SK-N-DZ (cell line): ENCODE measurements at places on chromosomes 1 and 21.
A peak's percentile ranks its signal among the peaks of the same experiment; 100 is the strongest.

DNA sequence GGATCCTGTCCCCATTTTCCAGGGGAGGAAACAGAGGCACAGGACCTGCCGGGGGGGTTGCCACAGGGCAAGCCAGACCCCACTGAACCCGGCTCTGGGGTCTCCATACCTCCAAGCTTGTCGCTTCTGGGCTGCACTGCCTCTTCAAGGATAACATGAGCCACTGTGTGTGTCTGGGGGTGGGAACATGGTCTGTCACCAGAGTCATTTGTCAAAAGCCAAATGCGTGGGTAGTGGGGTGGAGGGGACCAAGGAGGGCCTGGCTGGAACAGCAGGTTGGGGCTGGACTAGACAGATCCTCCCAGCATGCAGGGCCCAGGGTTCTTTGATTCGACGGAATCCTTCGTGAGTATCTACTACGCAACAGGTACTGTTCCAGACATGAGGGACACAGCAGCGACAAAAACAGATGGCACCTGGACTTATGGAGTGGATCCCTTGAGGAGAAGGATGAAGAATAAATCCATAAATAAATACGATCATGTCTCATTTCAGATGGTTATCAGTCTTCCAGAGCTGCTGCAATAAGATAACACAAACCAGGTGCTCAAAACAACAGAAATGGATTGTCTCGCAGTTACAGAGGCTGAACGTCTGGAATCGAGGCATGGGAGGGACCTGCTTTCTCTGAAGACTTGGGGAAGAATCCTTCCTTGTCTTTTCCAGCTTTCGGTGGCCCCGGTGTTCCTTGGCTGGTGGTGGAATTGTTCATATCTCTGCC is 28.7 kb downstream of the C1QB start:
- peak; percentile 94 for DNase-seq

DNA sequence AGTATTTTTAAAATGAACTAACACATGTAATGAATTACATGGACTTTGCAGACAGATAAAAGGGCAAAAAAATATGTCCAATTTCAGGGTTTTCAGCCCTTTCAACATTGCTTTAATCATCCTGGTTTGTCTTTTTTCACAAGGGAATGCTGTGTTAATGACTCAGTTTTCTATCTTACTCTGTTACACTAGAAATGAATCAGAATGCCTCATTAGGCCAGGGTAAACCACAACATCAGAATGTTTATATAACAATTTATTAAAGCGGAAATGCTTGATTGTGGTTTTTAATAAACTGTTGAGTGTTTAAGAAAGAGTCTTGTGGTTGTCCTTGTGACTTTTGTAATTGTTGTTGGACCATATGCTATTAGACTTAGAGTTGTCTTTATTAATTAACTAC is 13.5 kb downstream of the GORAB start:
- no peak for DNase-seq

GRCh38 chr1:4591926-4592325 is 62.5 kb upstream of the AJAP1 start:
- no peak for DNase-seq

DNA sequence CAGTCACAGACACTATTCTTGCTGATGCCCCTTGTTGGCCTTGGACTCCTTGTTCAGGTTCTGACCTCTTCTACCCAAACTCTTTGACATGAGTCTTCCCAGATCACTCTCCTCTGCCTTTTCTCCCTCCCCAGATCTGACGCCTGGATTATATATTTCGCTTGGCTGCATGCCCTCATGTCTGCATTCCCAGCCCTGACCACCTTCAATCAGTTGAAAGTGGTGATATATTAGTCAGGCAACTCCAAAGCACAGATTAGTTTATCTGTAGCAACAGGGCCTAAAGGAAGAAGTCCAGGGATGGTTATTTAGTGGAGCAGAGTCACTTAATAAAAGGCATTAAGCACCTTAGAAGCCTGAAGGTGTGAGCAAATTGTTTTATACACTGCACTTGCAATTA is 110.0 kb upstream of the GUCA2B start:
- no peak for DNase-seq

DNA sequence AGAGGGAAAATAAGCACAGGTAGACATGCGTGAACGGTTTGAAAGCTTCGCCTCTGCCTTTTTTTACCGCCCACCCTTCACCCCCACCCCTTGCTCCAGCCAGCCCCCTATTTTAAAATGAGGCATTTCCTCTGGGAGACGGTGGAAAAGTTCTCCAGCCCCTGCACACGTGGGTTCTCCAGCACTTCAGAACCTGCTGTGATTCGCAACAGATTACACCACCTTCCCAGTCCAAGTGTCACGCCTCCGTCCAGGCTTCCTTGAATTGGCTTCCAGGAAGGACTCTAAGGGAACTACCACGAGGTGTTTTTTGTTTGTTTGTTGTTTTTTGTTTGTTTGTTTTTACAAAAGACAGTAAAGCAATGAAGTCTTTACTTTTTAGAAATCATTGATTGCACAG is 2.6 kb downstream of the LRRC7 start:
- no peak for DNase-seq

DNA sequence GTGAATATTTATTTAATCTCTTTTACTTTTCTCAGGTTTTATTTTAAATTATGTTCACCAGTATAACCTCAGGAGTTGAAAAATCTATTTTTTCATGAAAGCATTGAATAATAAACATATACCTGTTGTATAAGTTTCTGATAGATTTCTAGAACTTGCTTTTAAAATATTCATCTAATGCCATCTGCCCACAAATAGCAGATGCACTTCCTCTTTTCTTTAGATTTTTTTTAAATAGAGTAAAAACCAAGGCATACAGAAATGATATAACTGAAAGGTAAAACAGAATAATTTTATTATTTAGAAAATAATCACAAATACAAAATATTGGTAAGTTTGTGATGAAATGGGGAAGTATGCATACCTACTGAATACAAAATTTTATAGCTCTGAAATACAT is 130.7 kb upstream of the PRMT6 start:
- no peak for DNase-seq

DNA sequence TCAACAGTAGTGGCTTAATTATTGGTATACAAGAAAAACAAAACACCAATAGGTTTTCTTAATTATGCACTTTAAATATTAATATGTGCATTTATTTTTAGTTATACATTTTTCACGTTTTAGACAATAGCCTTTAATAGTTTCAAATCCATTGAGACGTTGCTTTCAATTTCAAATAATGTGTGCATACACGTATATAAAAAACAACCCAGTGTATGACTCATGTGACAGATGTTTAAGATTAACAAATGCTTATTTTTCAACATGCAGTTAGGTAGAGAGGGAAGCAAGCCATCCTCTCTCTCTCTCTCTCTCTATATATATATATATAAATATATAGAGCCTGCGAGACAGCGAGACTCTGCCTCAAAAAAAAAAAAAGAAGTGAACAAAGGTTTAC is 24.3 kb downstream of the EYA3 start:
- no peak for DNase-seq

DNA sequence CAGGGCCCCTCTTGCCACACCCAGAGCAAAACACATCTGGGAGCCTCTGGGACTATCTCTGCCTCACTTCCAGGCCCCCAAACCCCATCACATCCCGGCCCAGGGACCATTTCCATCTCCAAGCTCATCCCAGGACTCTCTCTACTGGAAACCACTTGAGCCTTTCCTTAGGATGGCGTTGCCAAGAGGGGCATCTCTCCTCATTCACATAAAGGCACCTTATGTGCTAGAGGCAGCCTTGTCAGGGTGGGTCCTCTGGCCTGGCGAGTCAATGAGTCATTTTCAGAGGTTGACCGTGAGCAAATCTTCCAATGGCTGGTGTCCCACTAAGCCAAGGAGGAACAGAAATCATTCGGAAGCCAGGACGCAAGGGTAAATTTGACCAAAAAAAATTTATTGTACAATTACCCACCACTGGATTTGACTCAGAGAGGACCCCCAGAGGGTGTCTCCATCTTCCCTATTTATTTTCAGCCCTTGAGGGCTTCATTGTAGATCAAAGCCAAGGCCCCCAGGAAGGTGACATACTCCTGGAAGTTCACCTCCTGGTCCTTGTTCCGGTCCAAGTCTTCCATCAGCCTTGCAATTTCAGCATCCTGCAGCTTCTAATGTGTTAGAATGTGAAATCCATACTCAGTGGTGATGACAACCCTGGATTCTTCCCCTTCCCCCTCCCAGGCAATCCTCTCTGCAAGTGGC is 1.4 kb downstream of the S100A6 start:
- DNase-seq, result no peak

GRCh38 chr1:93620841-93621210 is 60.8 kb downstream of the BCAR3 start:
- DNase-seq, result no peak

DNA sequence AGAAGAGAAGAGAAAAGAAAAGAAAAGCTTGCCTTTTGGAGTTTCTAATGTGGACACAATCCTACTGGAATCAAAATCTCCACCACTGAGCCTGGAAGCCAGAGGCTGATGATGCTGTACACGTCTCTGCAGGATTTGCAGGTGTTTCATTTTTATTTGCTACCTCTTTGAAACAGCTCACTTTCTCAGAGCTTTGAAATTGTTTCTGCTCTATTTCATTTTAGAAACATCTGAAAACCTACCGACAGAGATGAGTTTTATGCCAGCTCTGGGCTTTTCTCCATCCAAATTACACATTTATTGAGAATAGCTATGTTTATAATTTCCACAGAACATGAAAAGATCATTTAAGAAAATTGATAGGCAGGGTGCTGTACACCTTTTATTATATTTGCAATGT is 46.2 kb downstream of the URB2 start:
- no peak for DNase-seq

GRCh38 chr1:180131510-180131909 is 23.2 kb upstream of the QSOX1 start:
- no peak for DNase-seq

DNA sequence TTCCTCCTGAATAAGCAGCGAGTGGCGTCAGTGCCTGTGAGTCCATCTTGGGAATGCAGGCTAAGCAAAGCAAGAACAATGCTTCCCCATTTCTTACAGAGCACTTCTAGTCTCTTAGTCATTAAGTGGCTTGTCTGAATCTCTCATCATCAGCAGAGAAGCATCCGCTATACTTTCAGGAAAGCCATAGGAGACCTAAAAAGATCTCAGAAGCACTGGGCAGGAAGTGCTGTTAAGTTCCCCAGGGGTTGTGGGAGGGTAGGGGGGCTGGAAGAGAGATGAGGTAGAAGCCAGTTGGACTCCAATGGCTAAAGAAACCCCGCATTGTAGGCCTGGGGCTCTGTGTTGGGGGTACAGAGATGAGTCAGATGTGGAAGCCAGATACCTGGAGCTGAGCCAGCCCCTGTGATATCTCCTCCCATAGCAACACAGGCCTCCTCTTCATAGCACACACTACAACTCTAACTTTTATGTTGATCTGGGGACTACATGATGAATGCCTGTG is 44.9 kb downstream of the SYT6 start:
- DNase-seq, result no peak

GRCh38 chr1:169708647-169709046 is 2.8 kb downstream of the SELL start:
- no peak for DNase-seq

GRCh38 chr1:40014253-40014706 is 26.2 kb upstream of the CAP1 start:
- DNase-seq, result no peak

- DNase-seq, result no peak
Observed at GRCh38 chr1:160021376-160022074, 10.3 kb downstream of the PIGM start.

- DNase-seq, result no peak
Observed at GRCh38 chr1:230077436-230078213, 10.6 kb downstream of the GALNT2 start.

- no peak for DNase-seq
Observed at GRCh38 chr1:66364578-66365391, 169.2 kb upstream of the SGIP1 start.

DNA sequence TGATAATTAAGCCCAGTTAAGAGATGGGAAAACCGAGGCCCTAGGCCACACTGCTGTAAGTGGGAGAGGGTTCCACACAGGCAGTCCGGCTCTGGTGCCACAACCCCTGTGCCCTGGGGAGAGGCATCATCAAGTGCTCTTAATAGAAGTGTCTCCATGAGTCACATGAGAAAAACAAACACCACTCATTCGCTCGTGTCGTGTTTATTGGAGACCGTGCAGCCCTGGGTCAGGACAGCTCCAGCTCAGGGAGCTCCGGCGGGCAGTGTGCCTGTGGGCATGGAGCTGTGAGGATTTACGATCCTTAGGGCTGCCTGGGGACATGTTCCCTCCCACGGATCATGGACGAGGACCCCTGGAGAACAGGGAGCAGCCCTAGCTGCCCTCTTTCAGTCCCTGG is 658.5 kb downstream of the AJAP1 start:
- DNase-seq, result no peak

DNA sequence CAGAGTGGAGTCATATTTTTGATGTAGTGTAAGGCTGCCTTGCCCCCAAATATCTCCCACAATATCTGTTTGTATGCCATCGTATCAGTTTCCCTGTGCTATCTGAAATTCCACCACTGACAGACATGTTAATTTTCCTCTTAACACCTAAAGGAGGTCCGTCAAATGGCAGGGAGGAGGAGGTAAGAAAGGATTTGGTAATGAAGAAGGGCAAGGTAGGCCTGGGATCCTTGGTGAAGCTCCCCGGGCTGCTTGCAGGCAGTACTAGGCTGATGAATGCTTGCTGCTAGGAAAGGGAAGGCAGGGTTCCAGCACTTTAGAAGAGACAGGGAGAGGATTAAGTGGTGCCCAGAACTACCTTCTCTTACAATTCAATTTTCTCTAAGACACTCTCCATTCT is 402.4 kb upstream of the ZP4 start:
- DNase-seq, result no peak

GRCh38 chr1:171683870-171684269 is 31.4 kb upstream of the MYOC start:
- DNase-seq, result no peak

GRCh38 chr1:25718732-25719131 is 81.3 kb upstream of the SELENON start:
- DNase-seq, result no peak

GRCh38 chr1:94633051-94633450 is 91.5 kb upstream of the F3 start:
- DNase-seq, result no peak

DNA sequence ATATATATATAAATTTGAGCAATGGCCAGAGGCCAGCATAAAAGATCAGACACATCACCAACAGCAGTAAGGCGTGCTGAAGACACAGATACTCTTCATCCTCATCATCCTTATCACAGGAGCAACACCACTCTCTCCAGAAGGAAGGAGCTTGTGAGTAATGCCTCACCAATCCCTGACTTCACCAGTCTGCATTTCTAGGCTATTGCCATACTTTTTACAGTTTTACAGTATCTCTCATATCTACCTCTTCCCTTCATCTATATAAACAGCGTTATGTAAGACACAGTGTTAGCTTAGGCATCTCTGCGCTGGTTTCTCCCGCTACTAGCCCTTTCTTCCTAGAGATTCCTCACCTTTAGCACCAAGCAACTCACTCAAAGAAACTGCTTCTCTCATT is 2.4 kb upstream of the ABL2 start:
- no peak for DNase-seq

GRCh38 chr1:215911406-215911968 is 344.4 kb downstream of the KCTD3 start:
- no peak for DNase-seq
